T follicular helper cell (primary cell): ENCODE measurements at places on chromosomes 3 and 15.

DNA sequence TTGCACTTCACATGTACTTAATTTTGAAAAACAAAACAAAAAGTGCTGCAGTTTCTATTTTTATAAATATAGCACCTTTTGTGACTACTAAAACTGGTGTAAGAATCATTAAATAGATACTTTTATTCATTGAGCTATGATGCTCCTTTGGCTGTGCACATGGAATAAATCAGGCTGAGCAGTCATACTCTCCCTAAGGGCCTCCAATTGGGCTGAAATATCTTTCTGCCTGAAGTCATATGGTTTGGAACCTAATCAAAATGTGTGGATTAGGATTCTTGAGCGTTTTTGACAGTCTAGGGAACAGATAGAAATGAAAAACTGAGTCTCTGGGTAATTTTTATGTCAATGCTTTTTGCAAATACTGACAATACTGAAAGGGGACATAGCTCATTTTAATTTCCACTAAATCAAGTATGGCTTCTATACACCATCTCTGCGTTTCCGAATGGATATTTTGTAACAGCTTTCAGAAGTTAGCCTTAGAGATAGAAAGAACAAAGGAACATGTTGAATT lies 392.2 kb upstream of the ROBO1 start:
- no peak for DNase-seq

DNA sequence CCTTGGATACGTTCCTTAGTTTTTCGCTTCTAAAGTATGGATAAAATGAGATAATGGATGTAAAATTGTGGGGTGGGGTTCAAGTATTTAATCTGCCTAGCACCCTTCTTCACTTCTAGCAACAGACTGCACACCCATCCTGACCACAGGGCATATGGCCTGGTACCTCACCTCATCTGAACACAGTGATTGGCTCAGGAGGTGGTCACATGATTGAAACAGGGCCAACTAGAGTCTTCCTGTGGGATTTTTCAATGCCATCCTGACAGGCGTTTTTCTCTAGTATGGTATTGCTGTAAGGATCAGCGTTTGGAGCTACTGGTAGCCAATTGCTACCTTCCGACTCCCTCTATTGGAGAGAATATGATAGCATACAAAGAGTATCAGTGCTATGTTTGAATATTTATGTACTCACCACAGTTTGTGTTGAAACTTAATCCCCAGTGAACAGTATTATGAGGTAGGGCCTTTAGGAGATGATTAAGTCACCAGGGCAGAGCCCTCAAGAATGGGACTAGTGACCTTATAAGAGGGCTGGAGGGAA lies 172.2 kb downstream of the PPM1L start:
- DNase-seq: no peak

- no peak for DNase-seq
Measured at GRCh38 chr3:106862067-106862466, 515.2 kb upstream of the CCDC54 start.

GRCh38 chr3:105284876-105285275 lies 81.8 kb upstream of the ALCAM start:
- DNase-seq: no peak

- no peak for DNase-seq
Measured at GRCh38 chr3:77566055-77566454, 526.2 kb downstream of the ROBO2 start.

DNA sequence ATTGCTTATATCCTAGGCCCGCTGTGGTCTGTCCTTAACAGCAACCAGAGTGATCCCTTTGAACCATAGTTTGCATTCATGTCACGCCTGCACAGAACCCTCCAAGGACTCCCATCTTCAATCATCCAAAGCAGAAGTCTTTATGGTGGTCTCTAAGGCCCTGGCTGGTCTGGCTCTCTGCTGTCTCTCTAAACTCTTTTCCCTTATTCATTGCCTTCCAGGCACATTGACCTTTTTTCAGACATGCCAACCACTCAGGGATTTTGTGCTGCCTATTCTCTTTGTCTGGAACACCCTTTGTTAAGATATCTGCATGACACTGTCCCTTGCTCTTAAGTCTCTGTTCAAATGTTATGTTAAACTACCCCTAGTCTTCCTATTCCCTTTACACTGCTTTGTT lies 21.9 kb upstream of the ZBTB47 start:
- DNase-seq: no peak

DNA sequence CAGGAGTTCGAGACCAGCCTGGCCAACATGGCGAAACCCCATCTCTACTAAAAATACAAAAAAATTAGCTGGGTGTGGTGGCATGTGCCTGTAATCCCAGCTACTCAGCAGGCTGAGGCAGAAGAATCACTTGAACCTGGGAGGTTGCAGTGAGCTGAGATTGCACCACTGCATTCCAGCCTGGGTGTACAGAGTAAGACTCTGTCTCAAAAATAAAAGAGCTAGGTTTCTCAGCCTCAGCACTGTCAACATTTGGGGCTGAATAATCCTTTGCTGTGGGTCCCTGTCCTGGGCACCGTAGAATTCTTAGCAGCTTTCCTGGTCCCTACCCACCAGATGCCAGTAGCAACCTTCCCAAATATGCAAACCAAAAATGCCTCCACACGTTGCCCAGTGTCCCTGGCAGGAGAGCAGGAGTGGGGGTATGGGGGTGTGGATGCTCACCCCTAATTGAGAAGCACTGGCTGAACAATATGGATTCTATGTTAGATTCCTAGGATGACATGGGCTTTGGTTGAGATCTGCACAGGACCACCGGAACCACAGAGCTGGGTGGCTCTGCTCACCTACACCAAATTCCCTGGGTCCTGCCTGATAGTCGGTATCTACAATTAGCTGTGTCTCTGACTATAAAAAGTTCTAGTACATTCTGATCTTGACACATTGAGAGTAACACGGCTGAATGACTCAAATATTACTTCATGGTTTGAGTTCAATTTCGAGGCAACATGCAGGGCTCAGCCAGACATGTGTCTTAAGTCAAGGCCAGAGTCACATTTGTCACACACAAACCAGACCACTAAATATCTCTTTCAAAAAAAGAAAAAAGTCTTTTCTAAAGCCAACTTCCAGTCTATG lies 577.0 kb upstream of the MDFIC2 start:
- DNase-seq: no peak

DNA sequence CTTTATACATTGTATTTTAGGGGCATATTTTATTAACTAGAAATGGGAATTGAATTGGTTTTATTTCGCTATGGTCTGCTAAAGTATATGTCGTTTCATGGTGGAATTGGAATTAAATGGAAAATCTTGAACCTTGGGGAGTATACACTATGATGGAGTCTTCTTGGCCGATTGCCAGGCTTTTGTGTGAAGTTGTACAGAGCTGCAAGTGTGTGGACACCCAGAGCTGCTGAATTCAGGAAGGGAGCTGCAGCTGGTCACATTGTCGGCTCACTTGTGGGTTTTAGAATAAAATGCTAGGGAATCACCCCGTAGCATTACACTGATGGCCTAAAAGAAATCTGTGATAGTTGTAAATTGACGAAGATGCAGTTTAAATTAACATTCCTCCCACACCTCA lies 35.1 kb downstream of the USP3 start:
- no peak for DNase-seq

DNA sequence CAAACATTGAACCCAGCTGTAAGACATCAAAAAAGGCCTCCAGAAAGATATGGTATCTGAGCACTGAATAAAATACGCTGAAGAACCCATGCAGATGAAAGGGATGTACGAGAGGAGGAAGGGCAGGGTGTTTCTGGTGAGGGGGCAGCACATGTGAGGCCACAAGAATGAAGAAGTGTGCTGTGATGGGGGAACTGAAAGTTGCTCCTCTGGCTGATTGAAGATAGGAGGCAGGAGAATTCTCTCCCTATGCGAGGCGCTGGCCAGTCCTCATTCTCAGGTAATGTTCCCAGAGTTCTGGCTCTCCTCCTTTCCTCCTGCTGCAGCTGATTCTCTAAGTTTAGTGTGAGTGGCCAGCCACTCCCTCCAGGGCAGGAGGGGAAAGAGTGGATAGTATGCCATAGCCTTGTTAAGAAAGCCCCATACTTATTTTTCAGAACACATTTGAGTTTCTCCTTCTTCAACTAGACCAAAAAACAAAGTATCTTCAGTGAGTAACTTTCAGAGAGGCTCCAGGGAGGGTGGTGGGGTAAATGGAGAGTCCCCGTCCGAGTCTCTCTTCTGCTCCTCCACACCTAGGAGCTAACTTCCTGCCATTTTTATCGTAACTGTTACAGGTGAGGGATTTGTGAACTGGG lies 26.9 kb upstream of the MYO1E start:
- DNase-seq: no peak
